Testis (tissue), 5 donors: ENCODE measurements at places on chromosomes 11 and 22.

DNA sequence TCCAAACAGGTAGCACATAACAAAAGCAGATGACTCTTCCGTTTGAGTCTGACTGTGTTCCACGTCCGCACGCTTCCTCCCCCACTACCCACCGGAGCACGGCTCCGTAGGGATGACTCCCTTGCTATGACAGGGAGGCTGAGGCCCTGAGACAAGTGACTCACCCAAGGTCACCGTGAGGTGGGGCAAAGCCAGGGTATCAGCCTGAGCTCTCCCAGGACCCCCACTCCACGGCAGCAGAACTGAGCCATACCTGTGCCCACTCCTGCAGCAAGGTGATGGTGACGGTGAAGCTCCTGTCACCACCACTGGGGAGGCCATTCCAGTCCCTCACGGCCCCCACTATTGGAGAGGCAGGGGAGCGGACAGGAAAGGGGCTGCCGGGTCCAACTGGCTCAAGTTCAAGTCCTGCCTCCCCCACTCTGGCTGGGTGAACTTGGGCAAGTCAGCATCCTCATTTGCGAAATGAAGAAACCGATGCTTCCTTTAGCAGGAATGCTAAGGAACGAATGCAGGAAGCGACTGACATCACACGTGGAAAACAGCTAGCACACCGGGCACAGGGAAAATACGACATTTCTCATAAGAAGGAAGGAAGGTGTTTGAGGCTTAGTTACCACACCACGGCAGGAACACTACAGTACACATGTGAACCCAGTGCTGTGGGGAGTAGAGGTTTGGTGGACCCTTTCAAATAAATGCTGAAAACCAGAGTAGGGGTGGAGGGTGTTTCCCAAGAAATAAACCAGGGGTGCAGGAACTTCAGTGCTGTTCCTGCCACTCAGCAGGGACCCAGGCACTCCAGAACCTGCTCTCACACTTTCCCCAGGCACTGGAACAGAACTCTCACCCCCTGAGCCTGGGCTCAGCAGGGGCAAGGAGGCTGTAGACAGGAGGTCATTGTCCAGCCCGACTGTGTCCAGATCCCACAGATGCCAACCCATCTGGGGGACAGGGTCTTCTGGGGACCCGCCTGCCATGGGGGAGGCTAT, 32.4 kb upstream of the CBX7 start:
- DNase-seq: no peak

DNA sequence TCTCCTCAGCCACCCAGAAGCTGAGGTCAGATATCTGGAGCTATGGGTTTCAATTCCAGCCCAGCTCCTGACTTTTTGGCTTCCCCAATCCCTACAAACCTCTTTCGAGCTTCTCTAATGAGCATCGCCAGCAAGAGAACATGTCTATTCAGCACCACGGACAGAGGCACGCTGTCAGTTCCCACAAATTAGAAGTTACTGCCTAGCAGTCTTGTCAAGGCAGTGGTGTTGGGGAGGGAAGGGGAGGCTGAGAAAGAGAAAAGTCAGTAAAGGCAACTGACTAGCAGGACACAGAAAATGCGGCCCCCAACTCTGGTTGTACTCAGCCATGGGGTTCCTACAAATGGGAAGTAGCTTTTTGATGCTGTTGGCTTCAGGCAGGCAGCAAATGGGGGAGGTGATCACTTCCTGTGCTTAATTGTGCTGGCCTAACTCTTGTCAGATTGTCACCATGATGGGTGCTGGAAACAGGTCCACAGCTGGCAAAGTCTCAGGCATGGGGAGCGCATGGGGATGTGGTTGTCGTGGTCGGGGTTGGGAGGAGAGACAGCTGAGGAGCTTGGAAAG, 205.9 kb downstream of the ST3GAL4 start:
- peak; percentile 60 for DNase-seq

GRCh38 chr11:116217441-116217840, 555.3 kb downstream of the BUD13 start:
- DNase-seq: no peak

DNA sequence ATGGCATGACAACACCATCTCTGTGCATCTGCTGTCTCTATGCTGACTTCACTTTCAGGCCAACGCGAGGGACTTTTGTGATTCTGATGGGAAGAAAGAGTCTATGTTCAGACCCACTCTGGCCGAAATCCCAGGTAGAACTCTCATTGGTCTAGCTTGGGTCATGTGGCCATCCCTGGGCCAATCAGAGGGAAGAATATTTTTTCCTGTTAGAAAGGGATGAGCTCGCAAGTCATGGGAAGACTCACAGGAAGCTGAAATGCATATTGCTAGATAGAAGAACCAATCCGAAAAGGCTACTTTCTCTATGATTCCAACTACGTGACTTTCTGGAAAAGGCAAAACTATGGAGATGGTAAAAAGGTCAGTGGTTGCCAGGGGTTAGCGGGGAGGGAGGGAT, 56.0 kb upstream of the LINC01488 start:
- DNase-seq: peak; percentile 42

GRCh38 chr11:131305005-131305404, 65.4 kb upstream of the NTM start:
- DNase-seq: no peak

GRCh38 chr11:117143390-117143789, 697 bp upstream of the PAFAH1B2 start:
- peak; percentile 85 for DNase-seq

- no peak for DNase-seq
Observed at GRCh38 chr11:27401280-27401832, 38.3 kb upstream of the CCDC34 start.

DNA sequence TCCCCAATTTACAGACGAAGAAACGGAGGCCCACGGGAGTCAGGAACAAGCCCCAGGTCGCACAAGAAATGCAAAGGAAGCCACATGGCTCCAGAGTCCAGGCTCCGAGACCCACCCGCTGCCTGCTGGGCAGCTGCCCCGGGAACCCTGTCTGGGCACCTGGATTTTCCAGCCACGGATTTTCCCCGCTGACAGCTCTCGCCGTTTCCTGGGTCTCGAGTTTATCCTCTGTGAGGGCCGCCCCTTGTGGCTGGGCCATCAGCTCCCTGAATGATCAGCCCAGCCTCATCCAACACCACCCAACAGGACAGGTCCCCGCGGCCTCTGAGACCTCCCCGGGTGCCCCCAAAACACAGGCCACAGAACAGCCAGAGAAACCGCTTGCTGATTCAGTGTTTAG, 189.7 kb downstream of the BRD1 start:
- no peak for DNase-seq

- DNase-seq: peak; percentile 49
Observed at GRCh38 chr22:30422481-30423300, 2.9 kb upstream of the MTFP1 start.

GRCh38 chr11:6622261-6623171, 3.3 kb upstream of the TPP1 start:
- no peak for DNase-seq

DNA sequence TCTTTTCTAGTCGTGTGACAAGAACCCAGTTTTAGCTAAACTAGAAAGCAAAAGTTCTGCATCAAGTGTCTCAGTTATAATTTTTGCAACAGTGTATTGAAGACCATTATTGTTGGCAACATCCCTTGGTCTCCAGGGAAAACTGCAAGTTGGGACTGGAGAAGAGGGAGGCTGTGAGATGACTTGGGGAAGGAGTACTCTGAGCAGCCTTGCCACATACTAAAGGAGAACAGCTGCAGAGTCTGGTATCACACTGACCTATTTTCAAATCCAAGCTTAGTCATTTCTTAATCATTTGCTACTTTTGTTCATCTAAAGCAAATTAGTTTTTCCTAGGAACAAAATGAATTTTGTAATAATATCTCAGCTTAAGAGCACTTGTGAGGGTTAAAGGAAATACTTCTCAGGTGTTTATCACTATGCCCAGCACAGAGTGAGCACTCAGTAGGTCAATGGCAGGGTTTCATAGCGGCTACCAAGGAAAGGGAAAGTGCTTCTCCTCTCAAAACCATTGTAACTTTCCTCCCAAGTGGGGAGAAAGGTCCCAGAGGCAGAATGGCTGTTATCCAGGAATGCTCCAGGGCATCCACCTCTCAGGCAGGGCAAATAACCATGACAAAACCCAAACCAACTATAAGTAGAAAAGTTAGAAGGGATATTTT, 247.1 kb downstream of the C11orf87 start:
- no peak for DNase-seq

DNA sequence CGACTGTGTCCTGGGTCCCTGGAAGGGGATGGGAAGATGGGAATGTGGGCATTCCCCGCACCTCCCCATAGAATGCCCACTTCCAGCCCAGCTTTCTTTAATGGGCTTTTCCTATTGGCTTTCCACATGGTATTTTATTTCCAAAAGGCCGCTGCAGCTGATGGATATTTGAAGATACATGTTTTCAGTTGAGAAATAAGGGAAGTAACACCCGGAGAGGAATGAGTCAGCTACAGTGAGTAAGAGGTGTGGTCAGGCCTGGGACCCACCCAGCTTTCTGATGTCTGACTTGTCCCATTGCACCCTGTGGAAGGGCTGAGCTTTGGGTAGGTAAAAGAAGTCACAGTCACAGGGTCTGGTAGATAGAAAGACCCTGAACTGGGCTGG, 476.9 kb downstream of the MIAT start:
- DNase-seq: no peak

GRCh38 chr22:23544852-23545251, 35.2 kb downstream of the IGLL1 start:
- DNase-seq: no peak

DNA sequence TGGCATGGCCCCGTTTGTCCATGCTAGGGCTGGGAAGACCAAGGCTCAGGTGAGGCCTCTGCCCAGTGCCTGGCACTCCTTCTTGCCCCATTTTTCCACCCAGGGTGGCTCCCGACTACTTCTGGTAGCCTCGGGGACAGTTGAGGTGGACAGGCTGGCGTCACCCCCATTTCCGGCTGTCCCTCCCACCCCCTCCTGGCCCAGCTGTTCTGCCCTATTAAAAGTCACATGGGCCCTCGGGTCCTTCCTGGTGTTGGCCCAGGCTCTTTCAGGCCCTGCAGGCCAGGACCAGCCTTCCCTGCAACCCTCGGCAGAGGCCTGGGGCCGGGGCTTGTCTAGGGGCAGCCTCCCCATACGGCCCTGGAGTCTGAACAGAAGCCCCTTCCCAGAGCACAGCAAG, 9.5 kb downstream of the CD81 start:
- DNase-seq: no peak

DNA sequence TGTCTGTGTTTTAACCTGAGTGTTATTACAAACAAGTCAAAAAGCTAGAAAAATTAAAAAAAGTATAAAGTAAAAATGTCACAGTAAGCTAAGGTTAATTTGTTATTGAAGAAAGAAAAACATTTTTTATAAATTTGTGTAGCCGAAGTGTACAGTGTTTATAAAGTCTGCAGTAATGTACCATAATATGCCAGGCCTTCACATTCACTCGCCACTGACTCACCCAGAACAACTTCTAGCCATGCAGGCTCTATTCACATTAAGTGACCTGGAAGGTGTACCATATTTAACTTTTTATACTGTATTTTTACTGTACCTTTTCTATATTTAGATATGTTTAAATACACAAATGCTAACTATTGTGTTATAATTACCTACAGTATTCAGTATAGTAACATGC, 14.7 kb upstream of the FDX1 start:
- no peak for DNase-seq

DNA sequence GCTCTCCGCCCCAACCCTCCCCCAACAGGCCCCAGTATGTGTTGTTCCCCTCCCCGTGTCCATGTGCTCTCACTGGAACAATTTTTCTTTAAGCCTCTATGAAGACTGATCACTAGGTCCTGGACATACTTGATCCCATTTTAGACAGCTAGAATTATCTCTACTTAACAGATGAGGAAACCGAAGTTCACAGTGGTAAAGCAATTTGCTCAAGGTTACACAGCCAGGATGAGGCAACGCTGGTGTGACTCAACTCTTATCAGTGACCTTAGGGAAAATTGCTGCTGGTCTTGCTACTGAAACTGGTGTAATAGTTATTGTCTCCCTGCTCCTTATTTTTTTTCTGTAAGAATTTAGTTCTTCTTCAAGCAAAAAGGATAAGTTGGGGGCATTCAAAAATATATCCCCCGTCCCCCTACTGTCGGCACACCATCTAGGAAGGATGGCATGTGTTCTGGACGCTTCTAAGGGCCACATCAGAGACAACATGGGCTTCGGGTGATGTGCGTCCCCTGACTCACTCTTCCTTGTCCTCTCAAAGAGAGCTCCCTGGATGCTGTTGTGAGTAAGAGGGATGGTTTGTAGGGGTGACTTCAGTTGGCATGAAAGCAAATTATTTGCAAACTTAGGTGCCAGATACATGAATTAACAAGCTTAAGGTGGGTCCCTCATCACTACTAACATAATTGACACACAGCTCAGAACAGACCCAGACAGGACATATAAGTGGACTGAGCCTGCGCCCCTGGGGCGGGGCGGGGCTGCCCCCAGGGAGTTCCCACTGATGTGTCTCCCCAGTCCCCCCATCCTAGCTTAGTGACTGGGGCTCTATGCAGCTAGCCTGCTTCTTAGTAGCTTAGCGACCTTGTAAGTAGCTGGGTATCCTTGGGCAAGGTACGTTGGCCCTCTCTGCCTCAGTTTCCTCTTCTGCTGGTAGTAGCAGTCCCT, 23.6 kb upstream of the ALX4 start:
- DNase-seq: no peak

GRCh38 chr11:47318166-47318565, 34.3 kb downstream of the MYBPC3 start:
- no peak for DNase-seq

- DNase-seq: no peak
Observed at GRCh38 chr22:31327806-31328543, 18.2 kb downstream of the PATZ1 start.

DNA sequence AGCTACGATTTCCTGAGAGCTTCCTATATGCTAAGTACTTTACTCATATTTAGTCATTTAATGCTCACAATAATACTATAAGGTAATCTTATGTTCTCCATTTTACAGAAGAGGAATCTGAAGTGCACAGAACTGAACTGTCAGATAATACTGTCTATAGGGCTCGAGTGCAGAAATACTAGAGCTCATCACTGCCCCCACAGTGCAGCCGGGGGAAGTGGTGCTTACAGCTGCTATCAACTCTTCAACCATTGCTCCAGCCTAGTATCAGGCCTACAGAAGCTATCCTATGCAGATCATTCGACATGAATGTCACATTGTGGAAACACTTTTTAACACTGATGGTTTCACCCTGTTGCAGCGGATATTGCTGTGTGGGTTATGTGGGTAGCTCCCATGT, 929.9 kb downstream of the NTM start:
- peak; percentile 17 for DNase-seq

DNA sequence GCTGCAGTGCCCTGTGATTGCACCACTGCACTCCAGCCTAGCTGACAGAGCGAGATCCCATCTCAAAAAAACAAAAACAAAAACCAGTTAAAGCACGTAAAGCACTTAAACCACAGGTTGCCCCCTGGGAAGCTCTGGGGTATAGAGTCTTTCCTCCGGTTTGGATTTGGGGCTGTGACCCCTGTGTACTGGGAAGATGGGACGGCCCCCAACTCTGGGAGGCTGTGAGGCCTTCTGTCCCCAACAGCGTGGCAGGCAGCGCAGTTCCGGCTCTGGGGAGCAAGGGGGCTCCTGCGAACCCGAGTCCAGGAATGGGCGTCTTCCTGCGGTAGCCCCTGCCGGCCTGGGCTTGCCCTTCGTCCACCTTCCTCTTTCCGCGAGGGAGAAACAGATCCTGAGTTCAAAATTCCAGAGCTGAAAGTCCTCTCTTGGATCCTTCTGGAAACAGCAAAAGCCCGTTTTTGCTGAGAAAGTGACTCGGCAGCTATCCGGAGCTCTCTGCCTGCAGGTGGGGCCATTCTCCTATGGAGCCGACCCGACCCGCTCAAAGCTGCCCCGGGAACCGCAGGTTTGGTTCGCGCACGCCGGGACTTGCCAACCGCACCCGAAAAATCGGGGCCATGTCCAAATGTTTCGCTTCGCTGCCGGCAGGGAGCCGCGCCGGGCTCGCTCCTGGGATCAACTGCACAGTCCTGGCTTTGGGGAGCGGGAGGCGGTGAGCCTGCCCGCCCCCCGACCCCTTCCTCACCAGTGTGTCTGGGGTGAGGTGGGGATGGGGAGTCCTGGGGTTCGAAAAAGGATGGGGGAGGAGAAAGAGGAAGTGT, 36.3 kb upstream of the POLA2 start:
- DNase-seq: peak; percentile 67
